ENCODE measurements at places on chromosomes 4 and X.

- DNase-seq, result no peak
Measured at GRCh38 chr4:26822546-26822945, 38.1 kb upstream of the STIM2 start.

- DNase-seq, result no peak
Measured at GRCh38 chr4:185287031-185287430, 77.6 kb downstream of the SNX25 start.

- DNase-seq, result no peak
Measured at GRCh38 chr4:1231637-1232360, 17.1 kb downstream of the CTBP1 start.

DNA sequence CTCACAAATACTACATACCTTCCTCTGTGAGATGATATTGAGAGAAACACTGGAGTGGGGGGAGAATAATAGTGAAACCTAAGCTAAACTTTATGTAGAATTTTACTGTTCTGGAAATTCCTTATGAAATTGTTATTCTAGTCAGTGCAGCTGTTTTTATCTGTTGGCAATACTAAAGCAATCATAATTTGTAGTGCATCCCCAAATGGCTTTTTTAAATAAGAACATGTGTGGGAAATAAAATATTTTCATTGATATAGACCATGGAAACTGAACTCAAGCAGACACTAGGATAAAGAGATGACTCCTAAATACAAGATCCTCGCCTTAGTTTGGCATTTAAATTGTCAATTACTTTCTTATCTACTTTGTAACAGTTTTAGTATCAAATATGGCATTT lies 51.1 kb downstream of the SEC24D start:
- no peak for DNase-seq

DNA sequence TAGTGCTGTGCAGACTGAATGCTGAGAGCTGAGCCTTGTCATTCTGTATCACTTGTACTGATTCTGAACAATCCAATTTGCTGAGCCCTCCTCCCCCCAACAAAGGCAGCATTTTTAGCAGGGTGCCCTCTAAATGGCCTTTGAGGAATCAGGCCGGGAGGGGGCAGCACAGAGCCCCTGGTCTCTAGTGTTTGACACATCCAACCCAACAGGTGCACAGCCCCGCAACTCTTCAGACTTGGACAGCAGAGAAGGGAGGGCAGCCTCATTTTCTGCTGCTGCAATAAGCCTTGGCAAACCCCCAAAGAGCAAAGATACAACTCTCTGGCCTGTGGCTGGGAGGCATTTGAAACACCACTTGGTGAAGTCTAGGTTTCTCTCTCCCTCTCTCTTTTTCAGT lies 3.4 kb downstream of the ATP1B4 start:
- peak; percentile 48 for DNase-seq

DNA sequence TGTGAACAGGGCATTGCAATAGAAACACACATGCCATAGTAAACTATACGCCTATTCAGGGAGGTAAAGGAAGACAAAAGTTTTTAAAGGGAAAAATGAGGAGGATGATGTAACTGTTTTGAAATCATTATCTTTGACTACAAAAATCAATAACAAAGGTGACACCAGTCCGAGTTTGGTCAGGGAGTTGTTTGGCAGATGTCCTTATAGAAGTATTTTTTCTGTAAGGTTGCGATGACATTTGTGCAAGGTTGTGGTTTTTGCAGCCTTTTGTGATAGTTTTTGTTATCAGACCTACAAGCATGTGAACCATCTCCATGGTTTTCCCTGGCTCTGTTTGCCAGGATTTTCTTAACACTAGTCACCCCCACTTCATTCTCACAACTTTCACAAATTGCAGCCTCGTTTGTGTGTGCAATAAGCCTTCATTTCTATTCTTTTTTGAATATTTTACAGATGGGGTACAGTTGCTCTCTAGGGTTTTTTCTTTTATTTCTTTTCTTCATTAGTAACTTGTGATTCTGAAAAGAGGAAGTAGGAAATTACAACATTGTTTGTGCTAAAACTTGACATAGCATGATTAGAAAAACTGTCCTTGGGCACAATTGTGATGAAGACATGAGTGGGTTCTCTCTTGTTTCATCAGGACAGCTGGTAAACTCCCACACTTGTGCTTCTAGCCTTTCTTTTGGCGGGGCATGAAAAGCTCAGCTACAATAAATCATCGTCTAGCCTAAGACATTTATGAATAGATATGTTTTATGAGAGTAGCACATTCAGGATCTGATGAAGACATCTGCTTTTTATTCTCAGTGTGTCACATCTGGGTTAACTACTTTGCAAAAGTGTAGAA lies 60.2 kb upstream of the PNPLA4 start:
- DNase-seq, result no peak

DNA sequence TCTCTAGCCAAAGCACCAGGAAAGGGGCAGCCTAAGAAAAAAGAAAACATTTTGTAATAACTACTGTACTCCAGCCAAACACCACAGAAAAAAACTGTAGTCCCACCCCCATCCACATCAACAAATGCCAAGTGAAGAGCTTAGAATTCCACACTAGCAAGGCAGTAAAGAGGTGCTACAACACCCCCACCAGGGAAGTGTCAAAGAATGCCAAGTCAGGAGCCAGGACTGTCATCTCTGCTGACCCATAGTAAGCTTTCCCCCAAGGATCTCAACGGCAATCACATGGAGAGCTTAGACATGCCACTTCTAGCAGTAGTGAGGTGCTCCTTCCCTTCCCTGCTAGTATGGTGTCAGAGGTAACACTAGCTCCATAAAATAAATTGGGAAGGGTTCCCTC lies 34.4 kb upstream of the CCDC160 start:
- DNase-seq, result no peak

DNA sequence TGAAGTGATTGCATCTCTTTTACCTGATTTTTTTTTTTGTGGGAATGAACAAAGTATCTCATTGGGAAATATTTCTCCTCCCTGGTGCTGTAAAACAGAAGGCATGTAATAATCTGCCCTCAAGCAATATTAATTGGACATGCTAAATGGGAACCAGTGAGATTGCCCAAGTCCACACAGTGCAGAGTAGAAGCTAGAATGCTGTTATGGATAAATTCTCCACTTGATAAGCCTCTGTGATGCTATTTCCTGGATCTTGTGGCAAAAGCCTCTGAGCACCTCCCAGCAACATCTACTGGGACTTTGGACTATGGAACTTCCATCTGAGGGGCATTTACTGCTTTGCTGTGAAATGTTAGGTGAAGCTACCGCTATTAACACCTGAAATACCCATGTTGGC lies 46.9 kb upstream of the YTHDC1 start:
- DNase-seq, result no peak

DNA sequence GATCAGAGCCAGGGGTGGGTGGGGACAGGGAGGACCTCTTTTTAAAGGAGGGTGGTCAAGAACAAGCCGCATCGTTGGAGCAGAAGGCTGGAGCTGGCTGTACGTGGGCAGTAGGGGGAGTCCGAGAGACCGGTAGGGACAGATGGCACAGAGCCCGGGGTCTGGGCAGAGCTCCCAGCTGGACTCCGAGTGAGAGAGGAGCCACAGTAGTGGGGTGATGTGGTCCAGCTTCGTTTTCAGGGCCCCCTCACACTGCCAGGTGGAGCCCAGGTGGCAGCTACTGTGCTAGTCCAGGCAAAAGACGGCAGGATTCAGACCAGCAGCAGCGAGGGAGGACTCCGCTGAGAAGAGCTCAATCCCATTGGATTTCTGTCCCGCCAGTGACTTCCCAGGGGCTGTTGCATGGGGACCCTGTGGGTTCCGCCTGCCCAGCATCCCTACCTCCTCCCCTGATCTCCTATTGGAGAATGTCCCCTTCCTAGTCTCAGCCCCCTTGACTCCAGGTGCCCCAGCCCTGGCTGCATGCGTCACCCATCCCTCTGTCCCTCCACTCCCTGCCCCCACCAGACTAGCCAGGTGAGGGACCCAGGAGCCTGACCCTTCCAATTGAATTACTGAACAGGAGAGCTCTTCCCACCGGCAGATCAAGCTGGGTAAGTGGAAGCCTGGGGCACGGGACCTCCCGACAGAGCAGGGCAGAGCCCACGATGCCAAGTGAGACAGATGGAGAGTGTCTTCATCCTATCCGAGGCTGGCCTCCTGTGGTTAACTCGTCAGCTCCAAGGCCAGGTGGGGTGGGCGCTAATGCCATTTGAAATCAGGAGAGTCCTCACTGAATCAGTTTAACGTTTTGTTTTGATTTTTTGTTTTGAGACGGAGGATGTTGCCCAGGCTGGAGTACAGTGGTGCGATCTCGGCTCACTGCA lies 2.9 kb downstream of the ARHGAP4 start:
- peak; percentile 47 for DNase-seq

DNA sequence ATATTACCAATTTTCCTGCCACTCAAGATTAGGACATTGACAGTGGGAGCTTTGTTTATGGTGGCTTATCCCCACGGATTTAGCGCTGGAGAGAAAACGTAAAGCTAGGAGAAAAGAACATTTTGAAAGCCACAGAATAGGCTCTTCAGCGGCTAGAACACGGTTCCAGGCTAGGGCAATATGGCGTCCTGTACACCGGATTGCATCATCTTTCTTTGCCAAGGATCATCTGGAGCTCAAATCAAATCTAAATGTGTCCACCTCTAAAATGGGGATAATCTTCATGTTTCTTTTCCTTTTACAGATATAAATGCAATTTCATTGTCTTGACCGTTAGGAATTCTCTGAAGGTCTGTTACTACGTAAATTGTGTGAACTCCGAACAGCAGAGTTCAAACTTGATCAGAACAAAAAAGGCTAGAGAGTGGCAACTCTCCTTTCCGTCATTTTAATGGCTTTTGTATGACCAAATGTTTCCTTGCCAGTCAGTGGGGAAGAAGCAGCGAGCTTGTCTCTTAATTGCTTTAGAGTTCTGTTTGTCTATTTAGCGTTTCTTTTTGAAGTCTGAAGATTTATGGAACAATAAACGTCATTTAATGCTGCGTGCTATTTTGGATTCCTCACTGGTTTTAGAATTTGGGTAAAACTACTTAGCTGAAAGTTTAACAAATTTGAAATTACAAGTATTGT lies 2.6 kb upstream of the WWC2 start:
- no peak for DNase-seq

DNA sequence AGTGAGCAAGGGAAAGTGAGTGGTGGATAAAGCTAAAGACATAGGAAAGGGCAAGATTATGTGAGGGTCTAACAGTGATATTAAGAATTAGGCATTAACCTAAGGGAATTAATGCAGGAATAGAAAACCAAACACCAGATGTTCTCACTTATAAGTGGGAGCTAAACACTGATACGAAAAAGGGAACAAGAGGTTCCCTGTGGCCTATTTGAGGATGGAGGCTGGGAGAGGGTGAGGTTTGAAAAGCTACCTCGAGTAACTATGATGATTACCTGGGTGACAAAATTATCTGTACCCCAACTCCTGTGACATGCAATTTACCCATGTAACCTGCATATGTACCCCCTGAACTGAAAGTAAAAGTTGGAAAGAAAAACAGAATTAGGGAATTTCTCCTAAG lies 79.0 kb downstream of the ANXA3 start:
- no peak for DNase-seq

- no peak for DNase-seq
Measured at GRCh38 chrX:21656587-21657317, 1.4 kb downstream of the KLHL34 start.

DNA sequence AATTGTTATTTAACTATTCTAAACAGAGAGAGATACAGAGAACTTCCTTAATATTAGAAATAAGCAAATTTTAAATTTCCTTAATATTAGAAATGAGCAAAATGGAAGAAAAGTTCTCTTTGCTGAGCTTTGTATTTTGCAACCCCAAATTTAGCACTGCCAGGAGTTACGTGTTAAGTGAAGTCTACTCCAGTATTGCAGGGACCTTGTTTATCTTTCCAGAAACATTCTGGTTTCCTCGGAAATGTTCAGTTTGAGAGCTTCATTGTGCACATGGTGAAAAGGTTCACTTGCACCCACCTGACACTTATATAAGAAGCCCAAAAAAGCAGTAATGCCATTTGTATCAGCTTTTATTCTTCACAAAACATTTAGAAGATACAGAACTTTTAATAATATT lies 6.2 kb upstream of the CXorf38 start:
- no peak for DNase-seq

DNA sequence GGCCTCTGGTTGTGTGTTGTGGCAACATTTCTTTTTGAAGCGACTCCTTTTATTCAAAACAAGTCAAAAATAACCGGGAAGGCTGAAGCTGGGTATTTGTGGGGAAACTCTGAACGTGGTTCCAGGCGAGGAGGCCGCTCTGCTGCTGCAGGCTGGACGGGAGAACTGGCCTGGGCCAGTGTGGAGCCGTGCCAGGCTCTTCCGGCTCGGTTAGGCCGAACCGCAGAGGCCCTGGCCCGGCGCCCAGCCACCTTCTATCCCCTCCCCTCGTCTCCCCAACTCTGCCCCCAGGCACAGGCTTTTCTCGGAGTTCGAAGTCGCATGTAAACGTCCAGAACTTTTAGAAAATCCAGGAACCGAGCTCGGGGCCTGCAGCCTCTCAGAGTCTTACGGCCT lies 2.4 kb upstream of the BCOR start:
- no peak for DNase-seq

DNA sequence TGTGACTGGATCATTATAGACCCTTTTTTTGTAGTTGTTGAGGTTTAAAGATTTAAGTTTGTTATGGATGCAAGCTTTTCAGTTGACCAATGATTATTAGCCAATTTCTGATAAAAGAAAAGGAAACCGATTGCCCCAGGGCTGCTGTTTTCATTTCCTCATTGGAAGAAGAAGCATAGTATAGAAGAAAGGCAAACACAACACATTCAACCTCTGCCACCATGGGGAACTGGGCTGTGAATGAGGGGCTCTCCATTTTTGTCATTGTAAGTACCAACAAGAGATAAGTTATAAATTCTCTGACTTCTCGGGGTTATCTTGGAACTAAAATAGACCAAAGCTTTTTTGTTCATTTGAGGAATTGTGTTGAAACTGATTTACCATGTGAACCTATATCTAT lies at the start of gene CYBB:
Gene CYBB, plus strand, starts transcription at position 203 of the 400 bp plus-strand sequence. Its CDS starts 19 bp downstream, at position 222.
- no peak for DNase-seq

DNA sequence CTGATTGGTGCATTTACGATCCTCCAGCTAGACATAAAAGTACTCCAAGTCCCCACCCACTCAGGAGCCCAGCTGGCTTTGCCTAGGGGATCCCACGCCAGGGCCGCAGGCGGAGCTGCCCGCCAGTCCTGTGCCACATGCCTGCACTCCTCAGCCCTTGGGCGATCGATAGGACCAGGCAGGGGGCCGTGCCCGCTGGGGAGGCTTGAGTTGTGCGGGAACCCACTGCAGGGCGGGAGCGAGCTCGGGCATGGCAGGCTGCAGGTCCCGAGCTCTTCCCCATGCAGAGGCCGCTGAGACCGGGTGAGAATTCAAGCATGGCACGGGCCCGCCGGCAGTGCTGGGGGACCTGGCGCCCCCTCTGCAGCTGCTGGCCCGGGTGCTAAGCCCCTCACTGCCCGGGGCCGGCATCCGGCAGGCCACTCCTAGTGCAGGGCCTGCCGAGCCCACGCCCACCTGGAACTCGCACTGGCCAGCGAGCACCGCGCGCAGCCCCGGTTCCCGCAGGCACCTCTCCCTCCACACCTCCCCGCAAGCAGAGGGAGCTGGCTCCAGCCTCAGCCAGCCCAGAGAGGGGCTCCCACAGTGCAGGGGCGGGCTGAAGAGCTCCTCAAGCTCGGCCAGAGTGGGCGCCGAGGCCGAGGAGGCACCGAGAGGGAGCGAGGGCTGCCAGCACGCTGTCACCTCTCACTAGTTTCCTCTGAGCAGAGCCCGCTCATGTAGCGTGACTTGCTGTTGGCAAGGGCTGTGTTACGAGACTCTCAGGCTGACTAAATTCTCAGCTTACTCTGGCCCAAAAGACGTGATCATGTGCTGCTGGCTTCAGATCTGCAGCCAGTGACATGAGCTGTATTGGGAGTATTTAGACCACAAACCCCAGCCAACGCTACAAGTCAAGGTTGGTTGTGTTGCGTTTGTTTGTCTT lies 87.5 kb downstream of the TRAPPC11 start:
- no peak for DNase-seq
